MV-4-11 (cell line): ENCODE measurements at places on chromosomes 6 and 20.

DNA sequence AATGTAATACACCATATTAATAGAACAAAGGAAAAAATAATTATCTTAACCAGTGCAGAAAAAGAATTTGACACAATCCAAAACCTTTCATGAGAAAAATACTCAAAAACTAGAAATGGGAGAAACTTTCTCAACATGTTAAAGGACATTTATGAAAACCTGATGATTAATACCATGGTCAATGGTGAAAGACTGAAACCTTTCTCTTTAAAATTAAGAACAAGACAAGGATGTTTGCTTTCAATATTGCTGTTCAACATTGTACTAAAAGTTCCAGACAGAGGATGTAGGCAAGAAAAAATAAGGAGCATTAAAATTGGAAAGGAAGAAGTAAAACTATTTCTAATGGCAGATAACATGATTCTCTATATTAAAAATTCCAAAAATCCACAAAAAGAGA is 981.3 kb upstream of the FLRT3 start:
- no peak for DNase-seq

- no peak for DNase-seq
These were observed 251.0 kb upstream of the NRSN1 start for GRCh38 chr6:23875006-23875405.

DNA sequence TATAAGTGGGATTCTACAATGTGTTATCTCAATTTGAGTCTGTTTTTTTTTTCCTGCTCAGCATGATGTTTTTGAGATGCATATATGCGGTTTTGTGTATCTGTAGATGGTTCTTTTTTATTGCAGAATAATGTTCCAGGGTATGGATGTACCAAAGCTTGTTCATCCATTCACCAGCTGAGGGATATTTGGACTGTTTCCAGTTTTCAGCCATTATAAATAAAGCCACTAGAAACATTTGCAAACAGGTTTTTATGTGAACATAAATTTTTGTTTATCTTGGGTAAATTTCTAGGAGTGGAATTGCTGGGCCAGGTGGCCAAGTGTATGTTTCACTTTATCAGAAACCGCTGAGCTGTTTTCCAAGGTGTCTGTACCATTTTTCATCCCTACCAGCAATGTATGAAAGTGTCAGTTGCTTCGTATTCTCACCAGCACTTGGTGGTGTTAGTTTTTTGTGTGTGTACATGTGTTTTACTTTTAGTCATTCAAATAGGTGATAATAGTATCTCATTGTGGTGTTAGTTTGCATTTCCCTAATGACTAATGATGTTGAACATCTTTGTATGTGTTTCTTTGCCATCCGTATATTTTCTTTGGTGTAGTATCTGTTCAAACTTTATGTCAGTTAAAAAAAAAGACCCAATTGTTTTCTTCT is 124.2 kb downstream of the CEBPB start:
- DNase-seq, result no peak

GRCh38 chr6:12800120-12800519 is 83.6 kb downstream of the PHACTR1 start:
- no peak for DNase-seq

DNA sequence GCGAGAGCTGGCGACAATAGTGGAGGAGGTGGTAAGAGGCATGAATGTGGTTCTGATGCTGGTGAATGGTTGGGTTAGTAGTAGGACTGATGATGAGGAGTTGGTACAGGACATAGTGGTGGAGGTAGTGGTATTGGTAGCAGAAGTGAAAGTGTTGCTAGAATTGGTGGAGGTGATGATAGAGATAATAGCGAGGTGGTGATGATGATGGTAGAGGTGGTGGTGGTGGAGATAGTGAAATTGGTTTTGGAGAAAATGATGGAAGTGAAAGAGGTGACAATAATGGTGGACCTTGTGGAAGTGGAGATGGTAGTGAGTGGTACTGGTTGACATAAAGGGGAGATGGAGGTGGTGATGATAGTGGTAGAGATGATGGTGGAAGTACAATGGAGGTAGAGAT is 360.2 kb upstream of the JAG1 start:
- DNase-seq, result no peak

GRCh38 chr20:51400051-51400926 is 142.2 kb downstream of the NFATC2 start:
- peak; percentile 70 for DNase-seq

- no peak for DNase-seq
These were observed 24.6 kb downstream of the MLIP start for GRCh38 chr6:54135665-54136369.

DNA sequence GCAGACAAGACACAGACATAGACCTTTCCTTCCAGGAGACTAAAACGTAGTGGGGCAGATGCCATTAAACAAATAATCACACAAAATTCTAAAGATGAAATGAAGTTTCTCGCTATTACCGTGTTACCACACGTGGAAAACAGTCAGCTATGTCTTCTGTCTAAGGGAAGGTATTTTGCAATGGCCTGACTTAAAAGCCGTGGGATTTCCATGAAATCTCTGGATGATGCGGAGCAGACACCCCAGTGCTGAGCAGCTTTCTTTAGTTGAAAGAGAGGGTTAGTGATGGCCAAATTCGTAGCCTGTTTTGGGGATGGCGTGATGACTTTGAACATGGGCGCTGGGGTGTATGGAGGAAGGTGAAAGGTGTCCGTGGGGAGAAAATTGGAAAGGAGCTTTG is 281.8 kb downstream of the NRN1 start:
- DNase-seq, result peak; percentile 25

DNA sequence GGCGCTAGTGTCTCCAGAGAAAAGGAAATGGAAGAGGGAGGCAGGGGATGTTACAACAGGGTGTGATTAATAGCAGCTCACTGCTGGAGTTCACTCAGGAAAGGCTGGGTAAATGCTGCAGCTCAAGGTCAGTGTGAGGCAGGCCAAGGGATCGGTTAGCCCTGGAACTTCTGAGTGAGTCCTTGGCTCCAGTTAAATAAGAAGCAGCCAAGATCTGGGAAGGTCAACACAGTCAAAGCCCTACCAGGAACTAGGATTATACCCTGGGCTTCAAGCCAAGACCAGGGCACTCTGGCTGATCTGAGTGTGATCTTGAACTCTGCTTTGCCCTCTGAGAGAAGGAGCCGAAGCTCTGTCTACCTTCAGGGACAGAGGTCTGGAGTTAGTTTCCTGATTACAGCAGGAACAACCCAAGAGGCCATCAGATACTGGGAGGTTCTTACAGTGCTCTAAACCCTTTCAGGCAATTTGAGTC is 44.3 kb downstream of the TPD52L1 start:
- DNase-seq, result peak; percentile 50

DNA sequence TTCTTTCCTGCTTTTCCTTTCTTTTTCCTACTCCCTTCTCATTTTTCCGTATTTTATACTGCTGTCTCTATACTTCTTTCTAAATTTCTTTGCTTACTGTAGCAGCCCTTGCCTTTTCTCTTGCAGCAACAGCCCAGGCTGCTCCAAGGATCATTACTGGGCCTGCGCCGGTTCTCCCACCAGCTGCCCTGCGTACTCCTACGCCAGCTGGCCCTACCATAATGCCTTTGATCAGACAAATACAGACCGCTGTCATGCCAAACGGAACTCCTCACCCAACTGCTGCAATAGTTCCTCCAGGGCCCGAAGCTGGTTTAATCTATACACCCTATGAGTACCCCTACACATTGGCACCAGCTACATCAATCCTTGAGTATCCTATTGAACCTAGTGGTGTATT is 148.8 kb downstream of the QKI start:
- DNase-seq, result no peak

- DNase-seq, result peak; percentile 60
These were observed 11.3 kb downstream of the SLC2A12 start for GRCh38 chr6:134041093-134041492.

- no peak for DNase-seq
These were observed 106.6 kb downstream of the VEGFA start for GRCh38 chr6:43876602-43877001.

DNA sequence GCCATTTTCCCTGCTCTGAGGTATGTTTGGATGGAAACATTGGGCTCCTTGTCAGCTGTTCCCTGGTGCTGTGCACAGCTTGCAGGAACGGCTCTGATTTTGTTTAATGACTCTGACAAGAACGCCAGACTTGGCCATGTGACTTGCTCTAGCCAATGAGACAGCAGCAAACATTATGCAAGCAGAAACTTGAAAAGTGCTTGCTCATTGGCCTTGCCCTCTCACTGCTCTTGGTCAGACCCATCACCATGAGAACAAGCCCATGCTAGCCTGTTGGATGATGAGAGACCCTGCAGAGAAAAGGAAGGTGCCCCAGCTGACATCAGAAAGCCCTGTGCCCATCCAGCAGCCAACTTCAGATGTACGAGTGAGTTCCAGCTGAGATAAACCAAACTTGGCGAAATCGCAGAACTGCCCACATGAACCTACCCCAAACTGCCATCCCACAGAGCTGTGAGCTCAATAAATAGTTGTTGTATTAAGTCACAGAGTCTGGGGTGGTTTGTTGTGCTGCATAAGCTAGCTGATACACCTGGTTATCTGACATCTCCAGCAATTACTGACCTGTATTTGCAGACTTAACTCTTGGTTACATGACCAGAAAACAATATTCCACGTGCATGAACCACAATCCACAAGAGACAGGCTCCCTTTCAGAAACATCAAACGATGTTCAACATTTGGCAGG is 96.9 kb downstream of the JPH2 start:
- peak; percentile 44 for DNase-seq

DNA sequence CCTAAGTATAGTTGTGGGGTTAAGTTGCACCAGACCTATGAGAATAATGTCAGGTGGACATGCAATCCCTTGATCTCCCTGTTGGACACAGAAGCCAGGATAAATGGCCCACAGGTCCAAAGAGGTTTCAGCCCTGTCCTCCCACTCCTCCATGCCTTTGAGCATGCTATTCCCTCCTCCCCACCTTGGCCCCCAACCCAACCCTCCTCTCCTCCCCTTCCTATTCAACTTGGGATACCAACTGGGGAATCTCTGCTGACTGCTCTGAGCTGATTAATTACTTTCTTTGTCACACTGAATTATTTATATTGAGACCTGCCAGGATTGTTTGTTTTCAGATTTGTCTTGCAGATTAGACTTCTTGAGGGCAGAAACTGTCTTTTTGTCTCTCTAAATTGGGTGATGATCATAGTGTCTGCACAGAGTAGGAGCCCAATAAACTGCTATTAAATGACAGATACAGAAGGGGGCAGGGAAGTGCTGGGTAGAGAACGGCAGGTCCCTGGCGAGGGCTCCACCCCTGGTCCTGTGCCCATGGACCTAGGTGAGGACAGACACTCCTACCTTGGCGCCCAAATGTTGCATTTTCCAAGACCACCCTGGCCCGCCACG is 120.9 kb downstream of the UNC5CL start:
- DNase-seq, result no peak

DNA sequence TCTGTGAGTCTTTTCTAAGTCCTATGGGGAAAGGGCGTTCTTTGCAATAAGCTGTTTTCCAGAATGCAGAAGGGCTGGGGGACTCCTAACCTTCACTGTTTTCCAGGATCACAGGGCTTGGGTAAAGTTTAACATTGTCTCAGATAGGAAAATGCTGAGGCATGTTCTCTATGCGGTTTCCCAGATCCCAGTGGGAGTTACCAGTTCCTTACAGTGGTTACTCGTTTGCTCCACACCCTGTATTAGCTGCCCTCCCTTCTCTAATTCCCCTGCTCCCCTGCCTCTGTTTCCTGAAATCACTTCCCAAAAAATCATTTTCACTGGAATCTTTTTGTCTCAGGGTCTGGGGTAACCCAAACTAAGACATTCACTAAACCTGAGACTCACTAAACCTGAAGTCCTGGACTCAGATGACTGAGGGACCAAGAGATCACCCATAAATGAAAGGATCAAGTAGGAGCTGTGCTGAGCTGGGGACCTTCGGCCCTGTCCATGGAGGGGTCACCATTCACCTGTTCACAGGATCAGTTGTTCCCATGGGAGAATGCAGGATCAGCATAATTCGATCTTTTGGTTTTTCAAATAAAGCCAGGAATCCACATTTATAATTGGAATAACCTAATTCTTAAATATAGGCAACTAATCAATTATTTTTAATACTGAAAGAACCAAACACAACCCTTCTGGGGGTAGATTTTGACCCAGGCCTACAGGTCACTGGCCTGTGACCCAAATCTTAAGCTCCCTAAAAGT is 76.2 kb downstream of the ISM1 start:
- no peak for DNase-seq

DNA sequence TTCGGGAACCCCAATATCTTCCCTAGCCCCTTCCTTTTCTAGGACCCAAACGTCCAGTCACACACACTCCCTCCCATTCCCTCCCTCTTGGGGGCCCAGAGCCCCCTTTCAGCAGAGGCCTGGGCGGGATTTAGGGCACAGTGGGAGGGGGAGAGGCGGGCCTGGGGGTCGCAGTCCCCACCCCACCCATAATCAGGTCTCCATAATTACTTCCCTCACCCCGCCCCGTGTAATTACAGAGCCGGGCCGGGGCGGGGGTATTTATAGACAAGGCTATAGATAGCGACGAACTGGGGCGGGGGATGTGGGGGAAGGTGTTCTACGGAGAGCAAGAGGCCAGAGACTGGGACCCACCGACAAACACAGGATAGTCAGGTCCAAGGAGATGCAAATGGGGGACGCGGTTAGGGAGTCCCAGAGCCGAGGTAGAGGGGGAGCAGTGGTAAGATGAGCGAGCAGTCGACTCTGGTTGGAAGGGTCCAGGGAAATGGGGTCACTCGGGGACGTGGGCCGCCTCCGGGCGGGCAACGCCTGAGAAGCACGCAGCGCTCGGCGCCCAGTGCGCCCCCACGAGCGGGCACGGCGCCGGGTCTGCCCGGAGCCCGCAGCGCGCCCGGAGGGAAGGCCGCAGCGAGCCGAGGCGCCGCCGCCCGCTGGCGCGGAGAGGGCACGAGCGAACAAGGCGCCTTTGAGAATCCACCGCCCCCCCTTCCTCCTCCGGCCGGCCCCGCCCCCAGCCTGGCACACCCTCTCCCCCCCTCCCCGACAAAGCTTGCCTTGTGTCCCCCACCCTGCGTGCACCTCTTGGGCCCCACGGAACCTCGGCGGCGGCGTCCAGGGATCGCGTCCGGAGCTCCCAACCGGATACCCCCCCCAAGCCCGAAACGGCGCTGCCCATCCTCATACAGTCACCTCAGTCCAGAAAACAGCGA is 670 bp upstream of the COL11A2 start:
- no peak for DNase-seq

DNA sequence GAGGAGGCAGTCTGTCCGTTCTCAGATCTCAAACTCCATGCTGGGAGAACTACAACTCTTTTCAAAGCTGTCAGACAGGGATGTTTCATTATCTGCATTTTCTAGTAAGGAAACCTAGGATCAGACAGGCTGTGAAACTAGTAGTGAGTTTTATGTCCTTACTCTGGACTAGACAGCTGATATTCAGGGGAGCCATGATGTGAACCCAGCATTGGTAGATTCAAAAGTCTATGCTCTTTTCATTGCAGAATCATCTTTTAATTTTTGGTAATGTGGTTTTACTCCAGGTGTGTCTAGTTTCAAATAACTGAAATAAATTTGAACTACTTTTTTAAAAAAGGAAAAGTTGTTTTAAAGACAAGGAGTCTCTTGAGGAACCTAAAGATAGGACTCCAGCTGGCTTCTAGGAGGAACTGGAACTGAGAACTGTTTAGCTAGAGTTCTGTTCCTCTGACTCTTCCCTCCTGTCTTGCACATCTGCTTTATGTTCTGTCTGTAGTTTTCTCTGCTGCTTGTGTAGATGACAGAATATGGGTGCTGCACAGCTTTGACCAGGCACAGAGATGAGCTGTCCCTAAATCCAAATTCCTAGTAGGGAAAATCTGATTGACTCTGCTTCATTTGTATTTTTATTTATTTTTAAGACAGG is 27.8 kb upstream of the RNF144B start:
- DNase-seq, result peak; percentile 89

- no peak for DNase-seq
These were observed 10.0 kb upstream of the TBX18 start for GRCh38 chr6:84774157-84774984.

GRCh38 chr6:52042141-52042885 is 45.1 kb downstream of the PKHD1 start:
- no peak for DNase-seq

- no peak for DNase-seq
These were observed 67.9 kb upstream of the STX16 start for GRCh38 chr20:58583176-58583575.
